Prostate gland (tissue), 2 donors: ENCODE measurements at places on chromosomes 4 and X.
A peak's percentile ranks its signal among the peaks of the same experiment; 100 is the strongest.

- DNase-seq = no peak
These were observed 260.6 kb downstream of the NKX6-1 start for GRCh38 chr4:84238247-84239090.

DNA sequence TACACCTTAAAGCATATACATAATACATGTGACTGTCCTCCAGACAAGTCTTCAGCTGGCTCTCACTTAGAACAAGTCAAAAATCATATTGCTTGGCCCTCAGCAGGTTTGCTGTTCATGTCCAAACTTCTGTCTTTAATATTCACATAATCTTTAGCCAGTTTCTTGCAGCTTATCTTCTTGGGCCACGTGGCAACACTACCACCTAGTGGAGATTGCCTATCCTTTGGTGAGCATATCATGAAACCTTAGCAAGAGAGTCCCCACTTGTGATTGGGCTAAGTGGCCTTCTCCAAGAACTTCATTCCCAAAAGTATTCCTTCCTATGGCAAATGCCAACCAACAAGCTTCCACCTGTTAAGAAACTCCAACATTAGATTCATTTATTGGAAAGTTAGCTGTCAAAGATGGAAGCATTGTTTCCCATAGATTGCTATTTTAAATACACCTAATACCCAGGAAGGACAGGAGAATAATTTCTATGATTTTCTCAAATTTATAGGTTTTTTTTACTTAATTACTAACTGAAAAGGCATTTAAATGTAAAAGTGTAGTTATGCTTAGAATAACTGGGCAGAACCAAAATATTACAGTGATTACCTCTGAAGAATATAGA lies 231.9 kb upstream of the INTU start:
- DNase-seq = peak; percentile 7

DNA sequence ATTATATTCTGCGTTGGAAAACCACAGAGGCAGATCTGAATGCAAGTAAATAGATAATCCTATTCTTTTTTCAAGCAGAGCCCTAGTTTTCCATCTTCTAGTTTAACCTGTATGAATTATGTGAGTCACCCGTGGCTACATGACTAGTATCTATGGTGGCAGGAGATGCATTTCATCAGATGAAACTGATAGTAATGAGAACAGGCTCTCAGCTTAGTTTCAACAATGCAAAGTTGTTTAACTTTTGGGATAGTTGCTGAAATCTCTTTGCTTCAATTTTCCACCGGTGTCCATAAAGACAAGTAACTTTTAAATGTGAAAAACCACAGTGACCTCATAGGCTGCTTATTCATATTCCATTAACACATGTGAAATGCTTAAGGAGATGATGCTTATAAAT lies 1317.4 kb upstream of the TENM3 start:
- DNase-seq = no peak

GRCh38 chrX:81120258-81120935 lies 81.3 kb downstream of the HMGN5 start:
- DNase-seq = peak; percentile 4

- no peak for DNase-seq
These were observed 91.7 kb upstream of the KDR start for GRCh38 chr4:55216863-55217635.

GRCh38 chr4:90078440-90078839 lies 48.8 kb upstream of the CCSER1 start:
- no peak for DNase-seq

GRCh38 chrX:42102586-42103282 lies 179.4 kb upstream of the CASK start:
- DNase-seq = no peak

DNA sequence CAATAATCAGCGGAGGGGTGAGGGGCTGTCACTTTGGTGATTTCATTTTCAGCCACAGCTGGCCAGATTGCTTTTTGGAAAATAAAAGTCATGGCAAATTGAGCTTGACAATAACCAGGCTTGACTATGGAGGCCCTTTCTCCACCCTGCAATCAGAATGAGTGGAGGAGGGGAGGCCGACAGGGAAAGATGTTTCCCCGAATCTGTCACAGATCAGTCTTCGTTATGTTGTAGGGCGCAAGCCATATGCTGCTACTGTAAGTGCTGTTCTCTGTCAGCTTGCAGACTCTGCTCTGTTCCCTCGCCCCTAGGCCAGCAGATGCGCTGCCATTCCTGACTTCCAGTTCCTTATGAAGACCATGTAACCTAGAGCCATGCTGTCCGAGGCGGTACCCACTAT lies 114.1 kb downstream of the MGST2 start:
- no peak for DNase-seq

DNA sequence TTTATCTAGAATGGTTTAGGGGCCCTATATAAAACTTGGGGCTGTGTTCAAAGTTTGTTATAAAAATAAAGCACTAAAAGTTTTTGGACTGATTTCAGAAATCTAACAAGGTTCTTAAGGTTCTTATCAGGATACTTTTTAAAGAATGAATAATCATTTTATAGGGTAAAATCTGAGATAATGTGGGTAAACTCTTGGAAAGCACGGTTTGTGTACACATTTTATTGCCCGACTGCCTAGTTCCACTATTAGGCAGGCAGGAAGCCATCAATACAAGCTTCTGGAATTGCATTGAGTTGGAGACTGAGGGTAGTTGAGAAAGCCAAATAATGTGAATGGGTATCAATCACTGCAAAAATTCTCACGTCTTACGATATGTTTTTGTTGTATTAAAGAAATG lies 331.0 kb upstream of the PITX2 start:
- no peak for DNase-seq

DNA sequence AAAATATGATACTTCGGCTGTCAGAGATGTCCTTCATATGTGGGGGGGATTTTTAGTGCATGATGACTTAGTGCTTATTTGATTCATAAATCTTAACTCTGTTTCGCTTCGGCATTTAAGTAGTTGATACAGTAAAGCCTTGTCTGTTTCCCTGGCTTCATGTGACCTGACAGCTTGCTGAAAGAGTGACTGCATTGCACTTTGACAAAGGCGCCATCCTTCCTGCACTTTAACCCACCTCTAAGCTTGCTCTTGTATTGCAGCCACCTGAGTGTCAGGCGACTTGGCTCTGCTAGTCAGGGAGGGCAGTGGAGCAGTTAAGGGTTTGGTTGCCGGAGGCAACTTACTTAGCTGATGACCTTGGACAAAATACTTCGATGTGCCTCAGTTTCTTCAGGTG lies 65.5 kb downstream of the PTTG2 start:
- DNase-seq = no peak

DNA sequence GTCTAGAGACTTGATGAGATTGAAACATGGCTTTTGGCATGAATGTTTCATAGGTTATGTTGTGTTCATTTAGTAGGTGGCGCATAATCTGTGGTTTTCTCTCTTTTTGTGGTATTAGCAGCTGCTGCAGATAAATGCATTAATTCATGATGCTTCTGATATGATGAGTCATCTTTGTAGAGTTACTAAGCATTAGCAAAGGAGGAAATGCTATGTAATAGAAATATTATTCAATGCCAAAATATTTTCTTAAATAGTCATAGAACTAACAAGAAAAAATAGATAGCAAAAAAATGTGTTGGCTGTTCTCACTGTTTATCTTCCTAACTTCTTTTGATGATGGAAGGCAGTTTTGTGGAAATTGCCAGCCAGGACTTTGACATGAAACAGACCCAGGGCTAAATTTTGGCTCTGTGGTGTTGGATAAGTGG lies 3.6 kb downstream of the ZXDB start:
- DNase-seq = no peak

DNA sequence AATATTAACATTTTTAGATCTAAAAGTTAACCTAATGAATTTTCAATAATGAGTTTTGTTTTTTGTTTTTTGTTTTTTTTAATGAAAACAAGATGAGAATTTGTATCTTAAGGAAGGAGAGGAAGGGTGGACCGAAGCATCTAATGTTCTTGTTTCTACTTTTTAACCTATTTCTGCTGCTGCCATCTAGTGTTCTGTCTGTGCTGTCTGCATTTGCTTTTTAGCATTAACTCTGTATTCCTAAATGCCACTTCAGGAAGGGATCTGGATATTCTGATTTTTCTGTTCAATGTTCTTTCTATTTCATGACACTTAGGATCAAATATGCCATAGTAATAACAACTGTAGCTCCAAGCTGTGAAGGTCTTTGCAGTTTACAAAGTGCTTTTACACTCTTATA lies 161.7 kb downstream of the BRWD3 start:
- DNase-seq = no peak

DNA sequence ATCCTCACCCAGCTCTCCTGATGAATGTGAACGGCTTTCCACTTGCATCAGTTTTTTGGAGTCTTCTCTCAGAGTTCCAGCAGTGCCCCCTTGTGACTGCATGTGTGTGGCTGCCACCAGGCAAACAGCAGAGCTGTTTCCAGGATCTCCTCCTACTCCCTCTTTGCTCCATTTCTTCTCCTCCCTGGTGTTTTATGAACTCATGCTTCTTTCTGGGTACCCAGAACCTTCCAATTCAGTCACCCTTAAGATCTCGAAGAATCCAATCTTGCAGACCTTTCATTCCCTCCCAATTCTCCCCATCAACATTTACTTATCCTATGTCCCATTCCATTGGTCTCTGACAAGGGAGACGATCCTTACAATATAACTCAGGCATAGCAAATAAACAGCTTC lies 6.8 kb upstream of the TCEANC start:
- peak; percentile 23 for DNase-seq

GRCh38 chr4:100450449-100450848 lies 67.4 kb downstream of the EMCN start:
- no peak for DNase-seq

DNA sequence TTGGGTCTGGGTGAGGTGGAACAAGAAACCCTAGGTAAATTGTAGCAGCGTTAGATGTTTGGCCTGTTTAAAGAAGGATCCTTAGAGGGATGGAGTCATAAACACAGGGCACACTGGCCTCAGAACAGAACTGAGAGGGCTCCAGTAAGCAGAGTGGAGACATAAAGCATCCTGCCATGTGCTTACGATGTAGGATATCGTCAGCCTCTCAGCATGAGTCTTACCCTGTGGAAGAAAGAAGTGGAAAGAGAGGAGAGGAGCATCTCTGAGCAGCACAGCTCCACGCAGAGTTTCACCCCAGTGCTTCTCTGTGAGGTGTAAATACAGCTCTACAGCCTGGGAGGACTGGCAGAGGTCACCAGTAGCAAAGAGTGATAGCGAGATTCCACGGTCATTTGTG lies 27.8 kb upstream of the SORBS2 start:
- no peak for DNase-seq

GRCh38 chr4:141814499-141814898 lies 178.1 kb downstream of the IL15 start:
- DNase-seq = no peak

DNA sequence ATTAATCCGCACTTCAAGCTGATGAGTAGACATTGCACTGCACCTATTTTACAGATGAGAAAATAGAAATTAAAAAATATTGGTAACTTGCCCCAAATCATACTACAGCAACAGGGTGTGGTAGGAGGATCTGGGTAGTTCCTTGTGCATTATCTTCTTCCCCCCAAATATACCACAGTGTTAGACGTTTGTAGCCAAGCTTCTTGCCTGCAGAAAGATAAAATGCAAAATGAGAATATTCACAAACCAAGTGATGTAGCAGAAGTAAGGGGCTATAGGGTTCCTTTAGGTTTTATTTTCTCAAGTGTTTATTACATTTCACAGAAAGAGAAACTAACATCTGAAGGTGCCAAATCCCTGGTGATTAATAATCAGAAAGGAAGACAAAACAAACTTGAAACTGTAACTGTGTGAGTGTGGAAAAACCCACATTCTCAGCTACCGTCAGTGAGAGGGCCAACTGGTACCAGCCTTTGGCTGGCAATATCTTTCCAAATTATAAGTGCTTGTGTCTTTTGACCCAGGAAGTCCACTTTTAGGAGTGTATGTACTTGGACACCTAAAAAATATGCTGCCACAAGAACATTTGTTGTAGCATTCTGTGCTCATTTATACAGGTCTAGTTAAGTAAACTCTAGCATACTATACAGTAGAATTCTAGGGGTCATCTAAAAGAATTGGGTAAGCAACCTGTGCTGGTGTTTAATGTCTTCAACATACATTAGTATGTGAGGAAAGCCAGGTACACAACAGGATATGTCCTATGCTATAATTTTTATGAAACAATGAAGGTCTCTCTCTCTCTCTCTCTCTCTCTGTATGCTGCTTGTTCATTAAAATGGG lies 6.7 kb upstream of the CD38 start:
- DNase-seq = no peak

- DNase-seq = no peak
These were observed 30.7 kb upstream of the SPON2 start for GRCh38 chr4:1203026-1203616.

- DNase-seq = no peak
These were observed 165.5 kb downstream of the EFNB1 start for GRCh38 chrX:68994135-68994890.

DNA sequence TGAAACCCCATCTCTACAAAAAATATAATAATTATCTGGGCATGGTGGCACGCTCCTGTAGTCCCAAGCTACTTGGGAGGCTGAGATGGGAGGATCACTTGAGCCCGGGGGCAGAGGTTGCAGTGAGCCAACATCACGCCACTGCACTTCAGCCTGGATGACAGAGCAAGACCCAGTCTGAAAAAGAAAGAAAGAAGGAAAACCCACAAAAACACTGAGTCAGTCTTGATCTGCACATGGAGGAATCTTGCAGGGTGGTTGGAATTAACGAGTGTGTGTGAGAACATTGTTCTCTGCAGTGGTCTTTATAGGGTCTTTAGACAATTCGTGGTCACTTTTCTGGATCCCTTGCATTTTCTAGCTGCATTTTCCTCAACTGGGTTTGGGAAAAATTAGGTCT lies 23.2 kb downstream of the ADD1 start:
- no peak for DNase-seq

- DNase-seq = no peak
These were observed 80.2 kb downstream of the SYNPO2 start for GRCh38 chr4:118968813-118969212.

DNA sequence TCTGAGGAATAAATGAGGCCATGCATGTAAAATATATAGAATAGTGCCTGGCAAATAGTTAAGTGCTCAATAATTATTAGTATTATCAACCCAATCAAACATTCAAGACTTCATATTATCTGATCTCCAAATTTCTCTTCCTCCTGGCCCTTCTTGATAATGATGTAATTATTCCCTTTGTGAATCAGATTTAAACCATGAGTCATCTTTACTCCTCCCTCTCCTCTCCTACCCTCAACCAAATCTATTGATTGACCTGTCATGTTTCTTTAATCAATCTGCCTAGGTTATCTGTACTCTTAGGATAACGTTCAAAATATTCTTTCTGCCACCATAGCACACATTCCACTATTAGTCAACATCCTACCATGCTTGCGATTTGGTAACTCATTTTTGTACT lies 129.8 kb upstream of the NAP1L5 start:
- no peak for DNase-seq
